ENCODE measurements at places on chromosomes 6 and 20.

GRCh38 chr6:33428224-33428965, 8.5 kb downstream of the SYNGAP1 start:
- DNase-seq = peak; percentile 75

DNA sequence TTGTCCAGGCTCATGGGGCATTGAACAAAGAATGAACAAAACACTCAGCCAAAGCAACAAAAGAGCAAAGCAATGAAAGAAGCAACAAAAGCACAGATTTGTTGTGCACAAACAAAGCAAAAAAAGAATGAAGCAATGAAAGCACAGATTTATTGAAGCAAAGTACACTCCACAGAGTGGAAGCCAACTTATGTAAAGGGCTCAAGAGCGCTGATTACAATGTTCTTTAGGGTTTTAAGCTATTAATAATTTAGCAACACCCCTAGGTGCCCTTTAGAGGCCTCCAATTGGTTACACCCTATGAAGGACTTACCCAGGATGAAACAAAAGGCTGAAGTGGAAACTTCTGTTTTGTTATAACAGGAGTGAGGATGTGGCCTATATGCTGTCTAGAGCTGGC, 179.2 kb upstream of the PROKR2 start:
- no peak for DNase-seq

DNA sequence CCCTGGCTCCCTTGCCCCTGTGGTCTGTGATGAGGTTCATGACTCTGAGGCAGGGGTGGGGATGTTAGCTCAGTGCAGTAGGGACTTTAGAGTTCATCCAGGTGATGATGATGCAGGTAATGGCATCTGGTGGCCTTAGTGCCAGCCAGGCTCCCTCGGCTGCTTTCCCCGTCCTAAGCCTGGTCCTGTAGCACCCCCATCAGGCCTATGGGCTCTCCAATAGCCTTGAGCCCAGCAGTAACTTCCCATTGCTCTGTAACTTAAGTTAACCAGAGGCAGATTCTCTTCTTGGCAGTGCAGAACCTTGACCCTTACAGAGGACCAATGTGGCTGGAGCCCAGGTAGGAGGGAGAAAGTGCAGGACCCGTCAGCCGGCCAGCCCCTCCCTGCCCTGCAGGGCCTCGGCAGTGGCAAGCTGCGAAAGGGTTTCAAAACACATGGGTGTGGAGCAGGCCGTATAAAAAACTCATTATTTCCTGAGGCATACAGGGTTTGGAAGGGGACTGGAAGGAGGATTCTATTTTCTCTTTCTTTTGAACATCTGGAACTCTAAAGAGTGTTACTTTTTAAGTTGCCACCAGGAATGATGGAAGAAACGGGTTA, 406.9 kb downstream of the CDH26 start:
- DNase-seq = peak; percentile 8

GRCh38 chr6:107800564-107801164, 23.4 kb downstream of the SCML4 start:
- peak; percentile 12 for DNase-seq

- no peak for DNase-seq
These were observed 45.4 kb downstream of the RPF2 start for GRCh38 chr6:111027219-111027618.

- peak; percentile 82 for DNase-seq
These were observed 78.2 kb upstream of the ARID1B start for GRCh38 chr6:156699017-156699421.

DNA sequence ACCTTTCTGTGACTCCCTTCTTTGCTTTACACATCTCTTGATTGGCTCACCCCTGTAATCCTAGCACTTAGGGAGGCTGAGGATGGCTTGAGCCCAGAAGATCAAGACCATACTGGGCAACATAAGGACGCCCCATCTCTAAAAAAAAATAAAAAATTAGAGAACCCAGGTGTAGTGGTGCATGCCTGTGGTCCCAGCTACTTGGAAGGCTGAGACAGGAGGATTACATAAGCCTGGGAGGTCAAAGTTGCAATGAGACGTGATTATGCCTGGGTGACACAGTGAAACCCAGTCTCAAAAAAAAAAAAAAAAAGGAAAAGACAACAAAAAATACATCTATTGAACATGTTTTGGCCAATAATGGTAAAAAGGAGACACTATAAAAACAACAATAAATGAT, 37.8 kb downstream of the CHD6 start:
- DNase-seq = no peak

DNA sequence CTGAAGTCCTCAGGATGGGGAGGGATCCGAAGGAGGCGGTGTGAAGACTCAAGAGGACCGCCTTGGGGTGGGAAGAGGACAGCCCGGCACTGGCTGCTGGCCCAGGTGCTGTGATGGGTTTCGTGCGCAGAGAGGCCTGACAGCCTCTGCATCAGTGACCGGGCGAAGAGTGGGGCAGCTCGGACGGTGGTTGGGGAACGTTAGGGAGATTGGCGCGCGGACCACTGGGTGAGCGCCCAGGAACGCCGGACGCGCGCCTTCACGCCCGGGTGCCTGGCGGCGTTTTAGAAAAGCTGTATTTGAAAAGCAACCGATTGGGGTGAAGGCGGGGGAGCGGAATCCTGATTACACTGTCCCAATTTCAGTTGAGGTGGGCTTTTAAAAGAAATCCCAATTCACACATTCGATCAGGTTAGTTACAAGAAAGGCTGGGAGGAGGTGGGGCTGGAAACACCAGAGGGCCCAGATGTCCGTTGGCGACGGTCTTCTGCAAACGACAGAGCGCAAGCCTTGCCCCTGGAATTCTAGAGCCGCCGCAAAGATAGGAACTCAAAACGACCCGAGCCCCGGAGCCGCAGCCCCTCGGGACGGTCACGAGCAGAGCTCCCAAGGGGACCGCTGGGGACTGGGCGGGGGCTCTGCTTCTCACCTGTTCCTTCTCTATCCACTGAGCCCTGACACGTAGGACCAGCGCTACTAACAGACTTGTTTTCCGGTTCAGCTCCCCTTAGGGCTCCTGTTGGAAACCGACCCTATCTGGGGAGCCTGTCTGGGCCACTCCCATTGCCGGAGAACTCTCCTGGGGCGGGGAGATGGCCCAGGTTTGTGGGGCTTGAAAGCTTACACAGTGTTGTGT, 8.5 kb upstream of the TRIM40 start:
- DNase-seq = peak; percentile 26

DNA sequence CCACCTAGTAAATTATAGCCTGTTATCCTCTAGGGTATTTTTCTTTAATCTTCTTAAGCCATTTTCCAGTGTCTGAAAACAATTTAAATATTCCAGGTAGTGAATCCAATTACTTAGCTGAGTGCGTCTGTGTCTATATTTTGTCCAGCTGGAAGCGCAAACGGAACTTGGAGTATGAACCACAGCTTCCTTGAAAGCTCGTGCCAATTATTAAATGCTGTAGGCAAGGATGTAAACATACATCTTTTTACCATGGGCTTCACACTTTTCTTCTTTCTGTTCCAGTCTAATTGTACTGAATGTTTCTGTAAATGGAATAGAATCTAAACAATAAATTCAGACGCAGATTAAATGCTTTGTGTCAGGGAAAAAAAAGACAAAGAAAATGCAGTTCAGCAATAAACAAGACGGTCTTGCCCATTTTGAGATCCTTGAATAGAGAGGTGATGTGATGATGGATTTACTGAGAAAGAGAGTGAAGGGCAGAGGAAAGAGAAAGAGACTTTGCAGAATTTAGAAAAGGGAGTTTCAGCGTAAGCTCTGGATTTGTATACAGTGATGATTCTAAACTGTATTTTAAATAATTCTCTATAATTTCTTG, 1.9 kb downstream of the PLCB1 start:
- DNase-seq = no peak

DNA sequence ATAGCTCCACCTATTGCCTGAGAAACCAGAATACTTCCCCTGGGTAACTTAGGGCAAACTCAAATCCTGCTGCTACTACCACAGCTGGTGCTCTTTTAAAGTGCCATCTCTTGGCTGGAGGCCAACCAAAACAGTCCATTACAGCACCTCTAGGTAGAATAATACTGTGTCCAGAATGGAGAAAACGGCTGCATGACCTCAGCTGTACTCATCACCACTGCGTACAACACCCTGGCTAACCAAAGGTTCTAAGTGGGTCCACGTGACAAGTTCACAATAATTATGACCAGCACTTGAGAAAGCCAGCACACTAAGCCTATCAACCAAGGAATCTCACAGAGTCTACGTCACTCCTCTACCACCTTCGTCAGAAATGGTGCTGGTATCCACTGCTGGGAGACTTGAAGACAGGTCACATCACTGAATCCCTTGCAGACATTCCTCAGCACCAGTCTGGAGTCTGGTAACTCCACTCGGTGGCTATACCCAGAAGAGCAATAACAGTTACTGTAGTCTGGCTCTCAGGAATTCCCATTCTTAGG, 40.9 kb upstream of the PKIB start:
- DNase-seq = peak; percentile 5

GRCh38 chr6:47168180-47168579, 126.0 kb upstream of the ADGRF1 start:
- DNase-seq = peak; percentile 95

GRCh38 chr20:20229595-20229994, 138.3 kb upstream of the INSM1 start:
- DNase-seq = peak; percentile 24

DNA sequence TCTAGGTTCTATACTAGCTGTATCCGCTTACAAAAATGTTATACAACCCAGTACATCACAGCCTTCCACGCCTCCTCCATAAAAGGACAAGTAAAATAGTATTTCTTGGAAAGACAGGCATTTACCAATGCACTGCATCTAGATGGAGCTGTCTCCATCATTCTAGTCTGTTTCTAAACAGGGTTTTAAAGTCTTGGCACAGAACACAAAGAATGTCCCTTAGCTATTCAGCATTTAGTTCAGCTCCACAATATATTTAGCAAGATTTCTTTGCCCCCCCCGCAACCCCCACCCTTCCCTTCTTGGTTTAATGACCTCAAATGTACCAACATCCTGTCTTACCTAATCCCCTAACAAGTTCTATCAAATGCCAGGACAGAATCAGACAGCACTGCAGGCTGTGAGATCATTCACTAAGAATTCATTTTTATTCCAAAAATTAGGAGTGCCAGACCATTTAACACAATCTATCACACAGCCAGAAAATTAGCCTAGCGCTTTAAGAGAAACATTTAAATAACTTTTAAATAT, 198.6 kb downstream of the BACH2 start:
- peak; percentile 90 for DNase-seq

DNA sequence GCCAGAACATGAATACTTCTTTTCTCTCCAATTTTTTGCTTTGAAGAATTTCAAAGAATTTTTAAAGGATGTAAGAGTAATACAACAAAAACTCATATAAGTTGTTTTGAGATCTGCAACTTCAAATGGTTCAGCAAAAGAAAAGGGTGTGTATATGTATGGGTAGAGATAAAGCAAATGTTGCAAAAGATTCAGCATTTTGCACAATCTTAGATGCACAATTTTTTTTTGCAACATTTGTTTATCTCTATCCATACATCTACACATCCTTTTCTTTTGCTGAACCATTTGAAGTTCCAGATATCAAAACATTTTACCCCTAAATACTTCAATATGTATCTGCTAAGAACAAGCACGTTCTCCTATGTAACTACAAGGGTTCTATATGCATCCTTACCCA, 47.4 kb upstream of the FAM83C start:
- DNase-seq = no peak

DNA sequence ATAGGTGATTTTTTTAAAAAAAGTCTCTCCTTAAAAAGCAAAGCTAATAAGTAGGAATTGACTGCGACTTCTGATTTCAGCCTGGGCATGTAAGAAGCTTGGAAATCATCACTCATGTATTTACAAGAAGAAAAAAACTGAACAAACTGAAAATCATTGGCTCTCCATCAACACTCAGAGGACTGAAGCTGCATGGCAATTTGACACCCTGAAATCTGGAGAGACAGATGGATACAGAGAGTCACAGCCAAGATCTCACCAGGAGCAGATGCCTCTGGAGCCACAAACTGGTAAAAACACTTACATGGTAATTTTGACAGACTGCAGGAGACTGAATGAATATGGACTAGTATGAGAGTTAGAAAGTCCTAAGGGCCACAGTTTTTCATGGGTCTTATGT, 191.2 kb upstream of the TCF21 start:
- no peak for DNase-seq
